T-helper 2 cell (primary cell): ENCODE measurements at places on chromosomes 16 and 17.
A peak's percentile ranks its signal among the peaks of the same experiment; 100 is the strongest.

GRCh38 chr17:31273516-31273915, 23.5 kb downstream of the OMG start:
- DNase-seq, result no peak

GRCh38 chr17:65519462-65519861, 42.0 kb downstream of the AXIN2 start:
- no peak for DNase-seq

DNA sequence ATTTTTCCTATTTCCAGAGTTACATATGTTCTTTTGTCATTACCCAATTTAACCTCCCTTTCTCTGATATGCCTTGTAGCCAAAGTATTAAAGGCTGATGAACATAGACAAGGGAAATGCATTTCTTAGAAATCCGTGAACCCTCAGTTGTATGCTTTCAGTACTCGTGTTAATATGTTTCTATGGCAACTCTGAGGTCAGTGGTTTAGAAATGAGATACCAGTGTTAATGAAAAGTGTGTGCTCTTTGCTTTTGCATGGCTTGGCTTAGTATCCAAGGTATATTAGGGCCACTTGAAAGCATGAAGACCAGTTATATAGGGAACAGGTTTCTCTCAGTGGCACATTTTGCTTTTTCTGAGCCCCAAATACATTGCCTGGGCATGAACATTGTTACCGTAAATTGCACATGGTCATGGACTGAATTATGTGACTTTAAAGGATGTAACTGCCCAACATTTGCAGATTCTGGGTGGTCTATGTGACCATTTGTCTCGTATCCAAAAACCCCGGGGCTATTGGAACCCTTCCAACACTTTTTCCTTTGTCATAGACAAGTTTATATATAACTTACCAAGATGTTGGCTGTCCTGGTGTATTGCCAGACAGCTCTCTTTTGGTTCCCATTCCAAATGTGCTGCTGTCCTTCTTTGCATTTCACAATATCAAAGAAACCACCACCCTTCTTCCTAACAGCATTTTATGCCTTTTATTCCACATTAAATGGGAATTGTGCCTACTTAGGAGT, 17.5 kb downstream of the ABHD15 start:
- DNase-seq, result no peak

DNA sequence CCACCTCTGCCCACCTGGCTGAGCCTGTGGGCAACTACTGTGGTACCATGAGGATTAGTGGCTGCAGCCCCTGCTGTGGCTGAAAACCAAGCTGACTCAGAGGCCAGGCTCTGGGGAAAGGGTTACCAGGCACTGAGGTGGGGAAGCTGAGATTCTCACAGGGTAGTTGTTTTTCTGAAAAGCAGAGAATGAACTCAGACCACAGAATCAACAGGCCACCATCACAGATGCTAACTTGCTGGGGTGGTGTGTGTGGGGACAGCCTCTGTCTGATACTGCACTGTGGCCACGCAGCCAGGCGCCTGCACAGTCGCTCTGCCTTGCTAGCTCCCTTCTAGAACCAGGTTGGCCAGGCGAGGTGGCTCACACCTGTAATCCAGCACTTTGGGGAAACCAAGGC, 28.8 kb downstream of the NPLOC4 start:
- DNase-seq, result no peak

DNA sequence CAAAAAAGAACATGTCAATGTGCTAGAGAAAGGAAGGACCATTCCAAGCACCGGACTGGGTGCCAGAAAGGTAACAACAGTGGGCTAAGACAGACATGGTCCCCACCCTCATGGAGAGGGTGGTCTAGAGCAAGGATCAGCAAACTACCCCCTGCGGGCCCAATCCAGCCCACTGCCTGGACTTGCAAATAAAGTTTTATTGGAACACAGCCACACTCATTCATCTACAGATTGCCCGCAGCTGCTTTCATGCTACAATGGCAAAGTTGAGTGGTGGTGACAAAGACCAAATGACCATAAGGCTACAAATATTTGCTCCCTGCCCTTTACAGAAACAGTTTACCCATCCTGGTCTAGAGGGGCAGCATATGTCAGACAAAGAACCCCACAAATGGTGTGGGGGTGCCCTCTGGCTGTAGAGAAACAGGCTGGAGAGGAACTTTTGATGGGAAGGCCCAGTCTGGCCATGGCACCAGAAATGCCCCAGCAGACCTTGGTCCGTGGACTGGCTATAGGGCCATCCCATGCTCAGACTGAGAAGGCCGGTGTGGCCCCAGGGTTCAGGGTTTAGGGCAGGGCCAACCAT, 15.2 kb downstream of the CDH5 start:
- no peak for DNase-seq

GRCh38 chr17:16329519-16330271, 23.6 kb downstream of the CENPV start:
- no peak for DNase-seq

DNA sequence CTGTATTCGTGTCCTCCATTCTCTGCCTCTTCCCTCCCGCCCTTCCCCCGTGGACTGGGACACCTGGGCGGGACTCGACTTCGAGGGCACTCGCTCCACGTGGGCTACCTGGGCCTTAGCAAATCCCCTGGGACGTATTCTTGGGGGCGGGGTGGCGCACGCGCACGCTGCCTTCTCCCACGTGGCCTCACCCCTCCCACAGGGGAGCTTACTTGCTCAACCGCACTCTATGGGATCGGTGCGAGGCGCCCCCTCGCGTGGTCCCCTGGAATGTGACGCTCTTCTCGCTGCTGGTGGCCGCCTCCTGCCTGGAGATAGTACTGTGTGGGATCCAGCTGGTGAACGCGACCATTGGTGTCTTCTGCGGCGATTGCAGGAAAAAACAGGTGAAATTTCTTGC, 3.5 kb downstream of the VMO1 start:
- DNase-seq, result no peak

- no peak for DNase-seq
Observed at GRCh38 chr16:78962457-78962929, 638.0 kb downstream of the MAF start.

- DNase-seq, result no peak
Observed at GRCh38 chr17:78234261-78234865, 2.9 kb downstream of the TMEM235 start.

DNA sequence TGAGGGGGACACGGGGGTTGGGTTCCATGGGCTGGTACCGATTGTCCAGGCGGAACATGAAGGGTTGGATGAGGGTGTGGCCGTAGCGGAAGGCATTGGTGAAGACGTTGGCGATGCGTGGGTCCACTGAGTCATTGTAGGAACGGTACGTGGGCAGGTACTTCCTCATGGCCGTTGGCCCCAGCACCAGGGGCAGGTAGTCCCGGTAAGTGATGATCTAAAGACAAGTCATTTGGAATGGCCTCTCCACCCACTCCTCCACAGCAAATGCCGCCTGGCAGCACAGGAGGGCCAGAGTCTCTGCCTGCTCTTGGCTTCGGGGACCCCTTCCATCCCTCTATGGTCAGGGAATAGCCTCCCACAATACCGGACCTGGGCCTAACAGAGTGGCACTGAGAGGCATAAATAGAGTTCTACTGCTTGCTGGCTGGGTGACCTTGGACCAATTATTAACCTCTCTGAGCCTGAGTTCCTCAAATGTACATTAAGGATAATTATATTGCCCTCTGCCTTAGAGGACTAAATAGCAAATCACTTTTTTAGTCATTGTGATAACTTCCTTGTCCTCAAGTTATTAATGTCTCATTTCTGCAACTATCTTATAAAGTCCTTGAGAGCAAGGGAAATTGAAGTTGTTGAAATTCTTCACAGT, 7.2 kb downstream of the MPO start:
- no peak for DNase-seq

- no peak for DNase-seq
Observed at GRCh38 chr17:74243013-74243755, 29.8 kb downstream of the TTYH2 start.

DNA sequence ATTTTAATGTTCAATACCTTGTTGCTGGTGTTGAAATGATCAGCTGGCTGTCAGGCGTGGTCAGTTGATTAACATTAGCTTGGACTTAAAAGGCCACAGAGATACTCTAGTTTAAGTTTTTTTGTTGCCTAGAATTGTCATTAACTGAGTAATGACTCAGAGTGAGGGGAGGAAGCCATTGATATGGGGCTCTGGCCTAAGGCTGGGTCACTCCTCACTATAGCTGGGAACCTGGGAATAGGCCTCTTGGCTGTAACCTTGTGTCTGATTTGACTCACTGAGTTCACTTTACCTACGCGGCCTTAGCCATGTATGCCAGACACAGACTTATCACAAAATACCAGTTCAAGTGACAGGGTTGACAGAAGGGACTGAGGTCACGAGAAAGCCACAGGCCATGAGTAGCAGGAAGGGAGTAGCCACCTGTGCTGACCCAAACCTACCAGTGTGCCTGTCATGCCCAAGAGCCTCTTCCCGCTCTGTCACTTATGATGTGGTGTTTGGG, 37.9 kb upstream of the ADCY7 start:
- DNase-seq, result no peak

DNA sequence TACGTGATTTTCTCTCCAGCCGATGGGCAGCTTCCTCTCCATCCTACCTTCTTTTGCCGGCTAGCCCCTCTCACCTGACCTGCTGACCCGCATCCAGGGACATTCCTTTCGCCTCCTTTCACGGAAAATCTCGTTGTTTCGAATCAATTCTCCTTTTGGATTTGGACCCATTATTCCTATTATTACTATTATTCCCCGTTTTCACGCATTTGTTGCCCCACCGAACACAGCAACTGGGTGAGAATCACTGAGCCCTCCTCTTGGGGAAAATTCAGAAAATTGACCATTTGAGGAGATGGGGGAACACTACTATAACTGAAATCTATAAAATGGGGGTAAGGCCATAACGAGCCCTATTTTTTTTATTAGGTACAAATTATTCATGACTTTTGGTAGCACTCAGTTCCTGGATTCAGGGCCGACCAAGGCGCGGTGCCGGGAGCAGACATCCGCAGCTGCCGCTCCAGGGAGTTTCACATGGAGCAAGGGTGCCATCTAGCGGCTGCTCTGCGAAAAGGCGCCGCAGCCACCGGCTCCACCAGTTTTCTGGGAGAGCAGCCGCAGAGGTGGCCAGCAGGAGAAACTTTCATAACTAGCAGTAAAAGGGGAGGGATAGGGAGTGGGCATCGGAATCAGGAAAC, 3.3 kb upstream of the HOXB8 start:
- DNase-seq, result peak; percentile 77

DNA sequence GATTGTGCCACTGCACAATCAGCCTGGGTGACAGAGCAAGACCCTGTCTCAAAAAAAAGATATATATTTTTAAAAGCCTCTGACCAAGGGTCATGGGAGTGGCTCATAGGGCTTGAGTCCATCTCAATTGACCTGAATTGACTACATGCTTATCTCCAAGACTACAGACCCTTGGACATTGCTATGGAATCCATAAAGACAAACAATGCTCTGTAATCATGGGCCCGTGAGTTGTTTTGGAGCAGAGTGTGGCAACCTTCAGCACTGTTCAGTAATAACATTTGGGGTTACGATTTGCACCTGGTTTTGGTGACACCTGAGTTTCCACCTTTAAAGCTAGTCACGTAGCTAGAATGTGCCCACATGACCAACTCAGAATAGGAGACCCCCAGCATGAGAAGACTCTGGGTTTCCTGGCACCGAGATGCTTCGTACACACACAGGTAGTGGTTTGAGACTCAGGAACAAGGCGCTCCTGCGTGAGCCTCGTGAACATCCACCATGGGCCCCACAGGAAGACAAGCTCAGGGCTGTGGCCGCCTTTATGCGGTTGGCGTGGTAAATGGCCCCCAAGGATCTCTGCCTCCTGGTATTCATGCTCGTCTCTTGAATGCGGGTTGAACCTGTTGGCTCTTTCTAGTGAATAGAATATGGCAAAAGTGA, 66.6 kb upstream of the RPH3AL start:
- no peak for DNase-seq

- no peak for DNase-seq
Observed at GRCh38 chr17:81434072-81434471, 38.8 kb downstream of the BAHCC1 start.

GRCh38 chr17:1555651-1556471, 6.7 kb downstream of the PITPNA start:
- DNase-seq, result no peak

- DNase-seq, result no peak
Observed at GRCh38 chr17:2943981-2944380, 119.4 kb downstream of the OR1D5 start.

GRCh38 chr16:71358464-71358998, at the start of gene CALB2:
TSS of gene CALB2 (plus strand) at chr16:71358723. CDS start at chr16:71358793, 70 bp downstream.
- peak; percentile 21 for DNase-seq

- DNase-seq, result no peak
Observed at GRCh38 chr16:84502581-84502980, 1.9 kb downstream of the MEAK7 start.

GRCh38 chr16:68287276-68288251, 23.2 kb downstream of the SLC7A6OS start:
- DNase-seq, result no peak

DNA sequence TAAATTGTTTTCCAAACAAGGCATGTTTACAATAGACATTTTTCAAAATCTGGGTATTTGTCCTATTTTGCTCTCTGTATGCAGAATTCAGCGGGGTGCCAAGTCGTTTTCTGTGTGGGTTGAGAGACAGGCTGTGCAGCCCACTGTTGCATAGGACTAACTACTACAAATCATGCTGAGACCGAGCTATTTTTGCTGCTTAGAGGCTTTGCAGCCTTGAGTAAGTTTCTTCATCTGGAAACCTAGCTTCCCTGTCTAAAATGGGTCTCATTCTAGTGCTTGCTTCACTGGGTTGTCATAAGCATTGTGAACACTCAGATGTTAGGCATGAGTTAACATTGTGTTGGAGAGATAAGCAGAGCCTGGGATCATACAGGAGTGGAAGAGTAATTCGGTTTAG, 1.3 kb downstream of the PRPSAP2 start:
- no peak for DNase-seq

DNA sequence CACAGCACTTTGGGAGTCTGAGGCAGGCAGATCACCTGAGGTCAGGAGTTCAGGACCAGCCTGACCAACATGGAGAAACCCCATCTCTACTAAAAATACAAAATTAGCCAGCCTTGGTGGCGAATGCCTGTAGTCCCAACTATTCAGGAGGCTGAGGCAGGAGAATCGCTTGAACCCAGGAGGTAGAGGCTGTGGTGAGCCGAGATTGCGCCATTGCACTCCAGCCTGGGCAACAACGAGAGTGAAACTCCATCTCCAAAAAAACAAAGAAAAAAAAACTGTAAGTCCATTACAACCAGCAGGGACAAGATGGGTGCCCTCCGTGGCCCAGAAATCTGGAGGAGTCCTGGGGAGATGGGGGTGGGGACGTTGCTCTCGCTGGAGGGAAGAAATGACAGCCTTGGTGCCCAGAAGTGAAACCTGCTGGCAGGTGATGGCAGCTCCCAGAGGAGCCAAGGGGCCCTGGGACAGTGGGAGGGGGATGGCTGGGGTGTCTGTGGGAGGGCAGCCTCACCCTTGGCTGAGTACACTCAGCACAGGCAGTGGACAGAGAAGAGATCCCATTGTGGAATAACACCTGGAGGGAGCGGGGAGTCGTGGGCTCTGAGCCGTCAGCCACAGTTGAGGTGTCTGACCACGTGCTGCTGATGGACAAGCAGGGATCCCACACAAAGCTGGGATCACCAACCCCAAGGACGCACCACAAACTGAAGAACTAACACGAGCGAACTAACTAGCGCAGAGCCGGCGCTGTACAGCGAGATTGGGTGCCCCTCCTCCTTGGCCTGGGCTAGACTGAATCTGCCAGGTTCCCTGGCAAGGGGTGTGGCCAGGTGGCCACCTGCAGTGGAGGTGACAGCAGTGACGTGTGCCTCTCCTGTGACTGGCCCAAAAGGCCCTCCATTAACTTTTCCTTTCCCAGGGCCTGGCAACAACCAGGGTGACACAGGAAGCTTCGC, 46.9 kb upstream of the BAHCC1 start:
- DNase-seq, result no peak

GRCh38 chr17:75341784-75342486, 52.7 kb upstream of the SLC25A19 start:
- no peak for DNase-seq

- no peak for DNase-seq
Observed at GRCh38 chr17:17928398-17929287, 43.6 kb downstream of the TOM1L2 start.
